Naive thymus-derived CD4-positive, alpha-beta T cell (primary cell): ENCODE measurements at places on chromosomes 12 and 14. TPM values are rescaled to one million over a fixed set of nuclear protein-coding genes. Genes with fewer than 3 reads are reported as not detected.

The KRT71 gene
- not detected for total RNA-seq

GRCh38 chr12:62882696-62883095 lies 52.3 kb downstream of the PPM1H start:
- DNase-seq, result no peak

DNA sequence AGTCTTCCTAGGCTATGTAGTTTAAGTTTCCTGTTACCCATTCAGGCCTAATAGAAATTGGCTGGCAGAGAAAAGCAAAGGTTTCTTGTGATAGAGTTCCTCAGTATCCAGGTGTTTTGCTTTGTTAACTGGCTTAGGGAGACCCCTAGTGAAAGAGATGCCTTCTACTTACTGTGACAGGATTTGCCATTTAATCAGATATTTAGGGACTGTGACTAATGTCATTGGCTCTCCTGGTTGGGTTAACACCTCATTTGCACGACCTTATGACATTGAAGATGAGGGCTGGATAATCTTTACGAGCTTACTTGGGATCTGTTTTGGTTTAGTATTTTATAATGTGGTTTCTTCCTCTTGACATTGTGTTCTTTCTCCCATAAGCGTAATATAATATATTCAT lies 5.8 kb downstream of the MON2 start:
- no peak for DNase-seq

The DNAI7 gene
- total RNA-seq, result not detected in 2 replicates

The TM7SF3 gene
- 24.4 TPM for total RNA-seq

DNA sequence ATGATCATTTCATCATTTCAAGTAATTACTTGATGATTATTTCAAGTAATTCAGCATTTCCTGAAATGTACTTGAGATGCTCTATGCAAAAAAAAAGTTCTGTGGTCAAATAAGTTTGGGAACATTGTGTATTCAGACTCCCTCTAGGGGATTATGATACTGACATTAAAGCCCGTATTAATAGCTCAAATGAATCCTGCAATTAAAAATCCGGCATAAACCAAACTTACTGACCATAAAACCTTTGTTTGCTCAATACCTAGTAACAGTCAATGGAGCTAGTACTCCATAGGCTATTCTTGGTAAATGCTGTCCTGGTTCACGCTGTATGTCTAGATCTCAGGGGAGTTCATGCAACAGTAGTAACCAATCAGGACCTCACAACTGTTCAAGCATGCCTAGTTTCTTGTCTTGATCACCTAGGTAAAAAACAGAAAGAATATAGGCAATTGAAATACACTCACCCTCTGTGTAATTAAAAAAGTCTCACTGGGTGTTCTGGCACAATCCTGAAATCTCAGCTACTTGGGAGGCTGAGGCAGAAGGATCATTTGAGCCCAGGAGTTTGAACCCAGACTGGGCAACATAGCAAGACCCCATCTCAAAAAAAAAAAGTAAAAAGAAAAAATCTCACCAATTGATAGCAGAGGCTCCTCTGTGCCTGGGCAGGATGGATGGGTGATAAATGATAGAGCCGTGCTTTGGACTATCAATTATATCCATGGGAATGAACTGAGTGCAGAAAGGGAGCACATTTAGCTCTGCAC lies 14.1 kb downstream of the ALDH1L2 start:
- no peak for DNase-seq
